ENCODE measurements at places on chromosomes 6 and 20.

- no peak for DNase-seq
Measured at GRCh38 chr6:117425431-117426153, at the start of gene ROS1. TSS of gene ROS1 (minus strand) at chr6:117425942. CDS start at chr6:117425656, 286 bp downstream.

- peak; percentile 74 for DNase-seq
Measured at GRCh38 chr20:63979557-63980316, at the start of gene SAMD10. TSS of gene SAMD10 (minus strand) at chr20:63979642. CDS start at chr20:63979467, 175 bp downstream.

GRCh38 chr6:133376743-133377142 is 135.6 kb downstream of the EYA4 start:
- no peak for DNase-seq

DNA sequence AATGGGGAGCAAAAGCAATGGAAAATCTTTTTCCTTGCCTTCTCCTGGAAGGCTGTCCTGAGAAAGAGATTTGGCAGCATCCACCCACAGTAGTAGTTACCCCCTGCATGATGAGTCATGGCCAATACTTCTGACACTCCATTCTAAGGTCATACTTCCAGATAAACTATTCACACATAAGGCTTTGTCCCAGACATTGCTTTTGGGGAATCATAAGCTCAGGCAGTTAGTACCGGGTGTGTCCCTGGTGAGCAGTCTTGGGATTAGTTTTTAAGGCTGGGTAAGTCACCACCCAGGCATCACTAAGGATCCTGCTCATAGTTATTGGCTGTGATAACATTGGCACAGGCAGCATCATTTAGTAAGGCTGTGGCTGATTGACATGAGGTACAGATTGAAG is 160.6 kb upstream of the GGTLC1 start:
- DNase-seq, result no peak

GRCh38 chr6:156057869-156058268 is 602.2 kb upstream of the NOX3 start:
- DNase-seq, result no peak

DNA sequence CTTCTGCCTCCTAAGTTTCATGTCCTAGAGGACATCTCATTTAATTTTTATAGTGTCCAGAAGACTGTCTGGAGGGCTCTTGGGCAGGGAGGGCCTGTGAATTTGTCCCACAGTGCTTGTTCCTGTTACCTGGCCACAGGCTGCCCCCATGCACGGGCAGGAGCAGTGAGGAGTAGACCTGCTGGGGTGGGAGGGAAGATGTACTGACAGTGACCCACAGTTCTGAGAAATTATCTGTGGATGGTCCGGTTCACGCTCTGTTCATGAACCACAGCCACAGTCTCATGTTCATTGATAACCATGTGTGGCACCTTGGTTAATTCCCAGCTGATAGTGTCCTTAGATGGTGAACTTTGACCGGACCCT is 18.8 kb upstream of the ZNF831 start:
- DNase-seq, result no peak

DNA sequence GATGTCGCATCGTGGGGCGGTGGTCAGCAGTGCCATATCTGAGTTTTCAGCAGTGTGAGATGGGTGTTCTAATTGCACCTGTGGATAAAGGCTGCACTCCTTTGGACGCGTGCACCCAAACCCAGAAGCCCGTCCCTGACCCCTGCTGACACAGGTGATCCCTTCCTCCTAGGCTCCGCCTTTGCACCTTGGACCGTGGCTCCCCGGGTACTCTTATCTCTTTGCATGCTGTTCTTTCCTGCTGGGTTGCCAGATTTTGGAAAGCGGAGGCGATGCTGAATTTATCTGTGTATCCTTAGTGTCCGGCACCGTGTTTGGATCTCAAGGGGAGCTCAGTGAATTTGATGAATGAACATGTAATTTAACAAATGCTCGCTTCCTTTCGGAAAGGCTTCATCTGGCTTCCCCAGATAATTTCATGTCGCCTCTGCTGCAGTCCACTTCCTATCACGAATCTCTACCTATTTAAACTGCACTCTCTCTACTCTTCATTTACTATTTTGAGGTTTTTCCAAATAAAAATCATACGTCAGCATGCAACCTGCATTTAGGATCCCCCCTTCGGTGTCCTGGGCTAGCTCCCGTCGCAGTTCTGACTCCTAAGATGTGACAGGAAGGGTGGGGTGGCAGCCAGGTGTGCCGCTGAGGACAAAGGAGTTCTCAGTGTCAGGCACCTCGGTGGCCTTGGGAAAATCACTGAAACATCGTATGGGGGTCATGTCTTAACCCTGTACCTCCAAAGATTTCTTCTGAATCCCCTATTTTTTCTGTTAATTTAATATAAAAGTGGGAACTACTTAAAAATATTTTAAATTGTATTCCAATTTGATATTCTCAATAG is 753 bp upstream of the PERP start:
- no peak for DNase-seq

- no peak for DNase-seq
Measured at GRCh38 chr6:108988296-108988695, 106.3 kb downstream of the SESN1 start.

- DNase-seq, result no peak
Measured at GRCh38 chr6:111791415-111791814, 81.8 kb downstream of the FYN start.

DNA sequence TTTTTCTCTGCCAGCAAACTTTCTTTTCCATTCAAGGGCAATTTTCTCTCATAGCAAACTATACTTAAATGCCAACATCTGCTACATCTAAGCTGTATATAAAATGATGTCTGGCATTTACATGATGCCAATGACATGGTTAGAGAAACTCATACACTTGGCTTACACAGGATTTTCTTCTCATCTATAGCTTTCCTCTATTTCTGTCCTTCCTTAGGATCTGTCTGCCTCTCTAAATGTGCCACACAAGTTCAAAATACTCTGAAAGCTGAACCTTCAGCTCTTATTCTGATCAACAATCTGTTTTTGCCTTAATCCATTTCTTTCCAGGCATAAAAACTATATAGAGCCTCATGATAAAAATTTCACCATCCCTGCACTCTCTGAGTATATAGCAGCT is 290.9 kb upstream of the RNF217 start:
- DNase-seq, result no peak

GRCh38 chr6:22764496-22764895 is 195.1 kb downstream of the HDGFL1 start:
- DNase-seq, result no peak

- no peak for DNase-seq
Measured at GRCh38 chr6:79463621-79464050, 73.6 kb downstream of the LCA5 start.

DNA sequence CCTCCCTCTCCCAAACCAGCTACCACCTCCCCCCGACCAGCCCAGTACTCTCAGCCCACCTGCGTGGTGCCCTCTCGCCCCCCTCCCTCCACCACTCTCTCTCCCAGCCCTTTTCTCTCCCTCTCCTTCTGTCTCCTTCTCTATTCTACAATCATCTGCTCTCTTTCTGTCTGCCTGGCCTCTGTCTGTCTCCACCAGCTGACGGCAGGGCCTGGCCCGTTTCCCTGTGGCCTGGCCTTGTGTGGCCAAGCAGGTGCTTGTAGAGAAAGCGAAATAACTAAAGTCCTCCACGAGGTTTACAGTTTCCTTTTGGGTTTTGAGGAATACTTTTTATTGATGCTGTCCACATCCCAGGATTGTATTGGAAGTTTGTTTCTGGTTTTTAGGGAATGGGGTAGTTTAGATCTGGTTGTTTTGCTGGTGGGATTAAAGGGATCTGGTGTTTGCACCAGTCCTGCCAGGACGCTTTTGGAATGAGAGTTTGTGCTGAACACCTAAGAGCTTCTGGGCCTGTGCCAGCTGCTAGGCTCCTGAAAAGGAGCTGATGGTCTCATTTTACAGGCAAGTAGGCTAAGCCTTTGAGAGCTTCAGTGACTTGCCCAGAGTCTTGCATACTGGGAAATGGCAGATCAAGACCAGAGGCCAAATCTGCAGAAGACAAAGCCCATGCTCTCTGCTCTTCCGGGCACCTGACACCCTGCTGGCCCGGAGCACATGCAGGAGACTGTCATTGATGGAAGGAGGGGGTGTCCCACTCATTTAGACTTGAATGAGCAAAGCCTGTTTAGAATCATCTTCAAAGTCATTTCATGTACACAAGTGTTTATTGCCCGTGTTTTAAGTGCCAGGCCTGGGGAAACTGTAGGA is 161.7 kb downstream of the SYCP2 start:
- DNase-seq, result no peak

DNA sequence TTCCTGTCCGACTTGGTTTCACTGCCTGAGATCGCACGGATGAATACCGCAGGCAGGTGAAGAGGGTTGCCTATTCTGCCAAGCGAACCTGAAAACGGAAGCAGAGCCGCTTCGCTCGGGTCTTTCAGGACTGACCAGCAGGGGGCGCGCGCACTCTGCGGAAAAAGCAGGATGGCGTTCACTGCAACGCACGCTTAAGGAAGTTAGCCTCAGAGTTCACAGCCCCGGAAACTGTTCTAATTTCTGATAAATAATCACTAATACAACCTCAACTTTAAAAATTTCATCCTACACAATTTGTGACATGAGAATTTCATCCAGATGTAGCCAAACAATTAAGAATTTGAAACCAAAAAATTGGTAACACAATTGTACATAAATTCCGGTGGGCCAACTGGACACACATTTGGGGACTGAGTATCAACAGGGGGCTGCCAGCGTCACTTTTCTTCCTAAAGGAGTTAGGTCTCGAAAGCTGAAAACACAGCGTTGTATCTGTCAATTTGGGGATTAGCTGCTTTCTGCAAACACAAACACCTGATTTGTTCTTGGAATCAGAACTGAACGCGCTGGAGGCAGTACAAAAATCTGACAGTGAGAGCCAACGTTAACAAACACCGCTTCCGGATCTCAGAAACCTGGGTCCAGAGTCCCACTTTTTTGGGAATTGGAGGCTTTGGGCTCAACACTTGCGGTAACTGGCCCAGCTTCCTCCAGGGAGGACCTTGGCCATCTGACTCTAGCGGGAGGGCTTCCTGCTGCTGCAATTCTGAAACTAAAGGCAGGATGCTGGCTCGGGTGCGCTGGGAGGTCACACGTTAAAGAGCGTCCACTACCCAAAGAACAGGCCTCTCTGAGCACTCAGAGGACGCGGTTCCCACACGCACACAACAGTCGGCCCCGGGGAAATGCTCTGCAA is 8.8 kb downstream of the PXDC1 start:
- peak; percentile 80 for DNase-seq

GRCh38 chr6:166588691-166589336 is 2.3 kb upstream of the RAMACL start:
- no peak for DNase-seq

DNA sequence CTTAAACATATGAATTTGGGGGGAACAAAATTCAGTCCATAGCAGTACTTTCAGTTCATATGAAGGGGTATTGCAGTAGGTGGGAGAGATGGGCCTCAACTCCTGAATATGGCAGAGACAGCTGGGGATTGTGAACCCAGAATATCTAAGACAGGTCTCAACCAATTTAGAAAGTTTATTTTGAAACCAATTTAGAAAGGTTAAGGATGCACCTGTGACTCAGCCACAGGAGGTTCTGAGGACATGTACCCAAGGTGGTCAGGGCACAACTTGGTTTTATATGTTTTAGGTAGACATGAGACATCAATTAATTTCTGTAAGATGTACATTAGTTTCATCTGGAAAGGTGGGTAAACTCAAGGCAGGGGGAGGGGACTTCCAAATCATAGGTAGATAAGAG is 59.5 kb downstream of the MYO6 start:
- DNase-seq, result no peak

DNA sequence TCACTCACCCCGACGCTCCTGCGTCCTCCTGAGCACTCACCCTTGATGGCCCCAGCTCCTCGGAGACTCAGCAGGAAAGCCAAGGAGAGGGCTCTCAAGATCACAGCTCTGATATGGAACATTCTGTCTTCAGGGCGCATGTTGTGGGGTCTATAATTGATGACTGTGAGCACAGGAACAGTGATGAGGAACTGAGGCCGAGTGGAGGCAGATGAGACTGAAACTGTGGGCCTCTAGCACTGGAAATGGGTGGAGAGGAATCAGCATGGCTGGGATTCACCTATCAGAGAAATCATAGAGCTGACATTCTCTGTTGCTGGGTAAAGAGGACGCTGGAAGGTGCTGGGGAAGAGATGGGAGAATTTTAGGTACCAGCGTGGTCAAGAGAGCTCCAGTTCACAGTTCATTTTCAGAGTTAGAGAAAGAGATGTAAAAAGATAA is at the start of gene HLA-DPA1:
Gene HLA-DPA1 (minus strand): TSS at position 219 of the 441 bp plus-strand sequence.
- DNase-seq, result peak; percentile 14

- no peak for DNase-seq
Measured at GRCh38 chr20:35150846-35151579, 3.9 kb upstream of the EDEM2 start.

DNA sequence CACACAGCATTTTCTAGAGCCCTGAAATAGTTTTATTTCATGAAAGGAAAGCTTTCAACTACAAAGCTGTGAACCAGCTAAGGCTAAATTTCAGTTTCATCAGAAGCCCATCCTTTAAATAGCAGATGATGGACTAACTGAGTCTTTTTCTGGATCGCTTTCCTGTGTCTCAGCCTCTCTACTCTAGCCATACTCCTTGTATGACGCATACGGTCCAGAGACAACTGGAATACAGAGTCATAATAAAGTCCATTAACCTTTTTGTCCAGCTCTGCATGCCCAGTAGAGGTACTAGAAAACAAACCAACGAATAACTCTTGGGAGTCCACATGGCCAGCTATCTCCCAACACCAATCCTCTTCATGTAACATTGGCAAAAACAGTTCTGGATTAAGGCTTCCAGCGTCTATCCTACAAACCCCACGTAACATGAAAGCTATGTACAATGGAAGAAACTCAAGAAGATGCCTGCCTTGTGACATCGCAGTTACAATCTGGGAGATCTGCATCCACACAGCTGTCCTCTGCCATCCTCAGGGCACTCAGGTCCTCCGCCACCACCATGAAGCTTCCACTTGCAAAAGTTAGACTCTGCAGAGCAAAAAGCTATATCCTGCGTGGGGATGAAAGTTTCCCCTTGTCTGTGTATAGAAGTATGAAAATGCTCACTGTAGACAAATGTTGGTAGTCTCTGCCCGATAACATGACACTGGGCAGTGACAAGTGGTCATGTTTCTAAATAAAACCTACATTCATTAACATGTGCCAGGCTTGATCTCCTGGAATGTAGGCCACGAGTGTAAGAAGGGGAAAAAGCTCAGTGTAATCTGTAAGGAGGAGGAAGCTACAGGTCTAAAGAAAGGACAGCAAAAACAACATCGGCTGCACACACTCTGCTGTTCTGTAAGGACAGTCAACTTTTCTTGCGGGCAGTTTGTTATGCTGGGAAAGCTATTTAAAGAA is 360.4 kb downstream of the ESR1 start:
- no peak for DNase-seq

DNA sequence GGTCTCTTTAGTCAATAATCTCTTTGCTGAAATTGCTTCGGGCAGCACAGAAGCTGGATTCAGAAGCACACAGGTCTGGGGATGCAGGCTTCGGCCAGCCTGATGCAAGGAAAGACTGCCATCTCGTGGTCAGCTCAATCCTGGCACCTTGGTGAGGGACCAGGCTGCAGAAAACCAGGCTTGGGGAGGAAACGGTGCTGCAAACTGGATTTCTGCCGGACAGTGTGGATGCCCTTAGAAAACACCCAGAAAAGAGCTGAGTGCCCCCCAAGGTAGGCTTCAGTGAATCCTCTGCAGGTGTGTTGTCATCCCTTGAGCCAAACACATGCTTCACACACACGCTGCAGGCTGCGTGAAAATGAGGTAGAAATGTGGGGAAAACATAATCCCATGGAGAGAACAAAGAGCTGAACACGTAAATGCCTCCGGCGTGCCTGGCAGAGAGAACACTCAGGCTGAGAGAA is 89.8 kb upstream of the PAX1 start:
- DNase-seq, result no peak
